ENCODE measurements at places on chromosomes 1 and 21.

DNA sequence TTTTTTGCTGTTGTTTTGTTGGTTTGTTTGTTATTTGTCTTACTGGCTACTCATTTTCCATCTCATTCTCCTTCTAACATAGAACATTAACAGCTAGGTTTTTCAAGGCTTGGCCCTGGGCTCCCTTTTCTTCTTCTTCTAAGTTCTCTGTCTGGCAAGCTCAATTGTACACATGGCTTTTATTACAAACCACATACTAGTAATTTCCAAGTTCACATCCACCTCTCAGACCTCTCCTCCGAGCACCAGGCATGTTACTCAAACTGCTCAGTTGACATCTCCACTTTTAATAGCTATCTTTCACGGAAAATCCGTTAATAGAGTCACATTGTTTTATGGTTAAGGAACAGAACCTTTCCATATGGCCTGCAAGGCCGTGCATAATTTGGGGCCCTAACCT, 736.9 kb upstream of the ADAMTS5 start:
- DNase-seq, result no peak

GRCh38 chr1:62613890-62614289, 16.6 kb downstream of the ANGPTL3 start:
- DNase-seq, result no peak

DNA sequence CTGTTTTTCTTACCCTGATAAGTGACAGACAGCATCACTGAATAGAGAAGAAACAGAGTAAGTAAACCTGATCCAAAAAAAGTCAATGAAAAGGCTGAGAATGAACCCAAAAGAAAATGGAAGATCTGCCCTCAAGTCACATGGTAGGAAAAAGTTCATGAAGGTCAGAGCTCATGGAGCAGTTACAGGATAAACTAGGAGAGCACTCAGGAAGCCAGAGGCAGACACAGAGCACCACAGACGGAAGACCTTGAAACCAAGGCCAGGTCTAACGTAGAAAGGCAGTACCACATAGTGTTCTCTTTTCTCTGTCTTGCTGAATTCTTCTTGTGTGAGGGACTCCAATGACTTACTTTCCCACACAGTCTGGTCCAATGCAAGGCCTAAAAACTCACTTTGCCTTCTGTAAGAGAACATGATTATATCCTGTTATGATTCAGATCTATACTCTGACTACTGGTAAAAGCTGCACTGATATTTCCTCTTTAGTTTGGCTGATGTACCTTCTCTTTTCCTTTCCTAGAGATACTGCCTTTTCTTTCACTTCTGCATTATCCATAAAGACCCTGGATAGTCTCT, 40.8 kb downstream of the RTCA start:
- DNase-seq, result peak; percentile 52

DNA sequence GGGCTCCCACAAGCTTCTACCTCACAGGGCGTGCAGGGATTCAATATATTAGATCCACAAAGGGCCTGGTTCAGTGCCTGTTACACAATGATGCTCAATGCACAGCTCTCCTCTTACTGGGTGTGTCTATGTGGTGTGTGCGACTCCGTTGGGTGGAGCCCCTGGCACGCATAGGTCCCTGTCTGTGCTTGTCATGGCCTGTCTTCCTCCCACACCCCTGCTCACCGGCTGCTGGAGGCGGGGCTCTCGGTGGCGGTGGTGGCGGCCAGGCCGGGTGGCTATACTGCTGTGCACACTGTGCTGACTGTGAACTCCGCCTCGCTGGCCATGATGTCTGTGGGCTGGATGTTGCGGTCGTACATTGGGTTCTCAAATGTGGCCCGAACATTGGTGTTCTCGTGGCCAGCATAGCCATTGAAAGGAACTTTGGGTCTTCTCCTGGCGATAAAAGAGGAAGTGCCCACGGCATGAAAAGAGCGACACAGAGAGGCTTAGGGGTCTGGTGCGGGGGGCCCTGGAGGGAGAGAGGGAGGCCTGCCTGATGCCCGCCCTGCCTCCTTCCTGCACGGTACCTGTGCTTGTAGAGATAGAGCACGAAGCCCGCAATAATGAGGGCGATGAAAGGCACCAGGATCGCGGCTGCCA, 46.9 kb downstream of the ZSCAN20 start:
- no peak for DNase-seq

GRCh38 chr21:45965084-45965809, 16.3 kb upstream of the COL6A1 start:
- DNase-seq, result no peak

- no peak for DNase-seq
These were observed 245.3 kb upstream of the CSF3R start for GRCh38 chr1:36728051-36728450.

DNA sequence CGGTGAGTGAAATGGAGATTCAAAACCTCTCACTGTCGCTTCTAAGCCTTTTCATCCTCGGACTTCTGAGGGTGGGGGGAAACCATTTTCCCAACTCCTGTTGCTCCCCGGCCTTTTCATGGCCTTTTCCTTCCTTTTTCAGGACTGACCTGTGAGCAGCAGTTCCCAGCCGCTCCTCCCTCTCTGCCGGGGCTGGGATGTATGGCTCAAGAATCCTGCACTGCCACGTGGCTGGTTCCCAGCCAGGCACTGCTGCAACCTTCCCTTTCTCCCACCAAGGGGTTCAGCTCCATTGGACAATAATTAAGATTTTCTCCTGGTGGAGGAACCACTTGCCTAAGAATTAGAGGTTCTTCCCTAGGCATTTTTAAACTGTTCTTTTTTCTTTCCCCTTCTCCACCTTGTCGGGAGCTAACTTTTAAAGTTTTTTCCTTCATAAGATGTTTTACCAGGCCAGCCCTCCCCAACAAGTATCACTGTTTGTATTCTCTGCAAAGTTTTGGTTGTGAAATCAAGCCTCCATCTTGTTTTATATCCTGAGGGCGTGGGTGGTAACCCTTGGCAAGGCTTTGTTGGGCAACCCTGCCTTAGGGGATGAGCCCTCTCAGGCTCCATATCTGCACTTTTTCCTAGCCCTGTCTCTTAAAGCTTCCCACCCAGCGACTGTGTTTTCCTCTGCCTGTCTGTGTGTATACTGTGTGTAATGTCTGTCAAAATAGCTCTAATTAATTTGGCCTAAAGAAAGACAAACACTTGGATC, 1166.6 kb upstream of the ADGRL2 start:
- DNase-seq, result no peak

- no peak for DNase-seq
These were observed 84.3 kb downstream of the CTH start for GRCh38 chr1:70495370-70495769.

DNA sequence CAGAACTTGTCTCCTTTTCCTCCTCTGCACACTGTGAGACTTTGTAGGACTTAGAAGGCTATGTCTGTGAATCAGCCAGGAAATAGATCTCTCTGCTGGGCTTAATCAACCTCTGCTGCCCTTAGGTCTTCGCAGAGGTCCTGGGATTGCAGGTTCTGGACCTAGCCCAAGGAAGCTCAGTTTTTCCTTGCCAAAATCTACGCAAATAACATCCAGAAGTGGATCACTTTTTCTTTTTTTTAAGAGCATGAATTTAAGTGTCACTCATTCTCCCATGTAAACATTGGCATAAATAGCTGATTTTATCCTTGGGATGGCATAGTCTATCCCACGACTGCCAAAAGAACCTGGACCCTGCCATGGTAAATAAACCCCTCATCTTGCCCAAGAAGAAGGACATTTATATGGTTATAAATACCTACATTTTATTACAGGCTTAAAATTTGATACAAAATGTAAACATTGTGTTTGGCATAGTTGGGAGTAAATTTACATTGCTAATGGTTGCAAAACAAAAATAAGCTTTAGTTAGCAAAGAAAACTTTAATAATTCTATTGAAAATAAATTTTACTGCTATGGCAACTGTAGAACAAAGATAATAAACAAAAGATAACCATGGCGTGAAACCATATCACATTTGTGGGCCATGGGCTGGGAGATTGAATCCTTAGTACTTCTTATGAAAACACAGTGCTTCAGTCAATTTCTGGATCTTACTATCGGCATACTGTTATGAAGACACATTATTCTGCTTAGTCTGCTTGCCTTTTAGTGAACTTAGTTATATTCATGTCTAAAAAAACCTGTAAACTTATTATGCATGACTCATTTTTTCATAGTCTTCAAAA, 24.5 kb upstream of the DISC1 start:
- DNase-seq, result no peak

- no peak for DNase-seq
These were observed 11.1 kb downstream of the COL18A1 start for GRCh38 chr21:45415943-45416611.

DNA sequence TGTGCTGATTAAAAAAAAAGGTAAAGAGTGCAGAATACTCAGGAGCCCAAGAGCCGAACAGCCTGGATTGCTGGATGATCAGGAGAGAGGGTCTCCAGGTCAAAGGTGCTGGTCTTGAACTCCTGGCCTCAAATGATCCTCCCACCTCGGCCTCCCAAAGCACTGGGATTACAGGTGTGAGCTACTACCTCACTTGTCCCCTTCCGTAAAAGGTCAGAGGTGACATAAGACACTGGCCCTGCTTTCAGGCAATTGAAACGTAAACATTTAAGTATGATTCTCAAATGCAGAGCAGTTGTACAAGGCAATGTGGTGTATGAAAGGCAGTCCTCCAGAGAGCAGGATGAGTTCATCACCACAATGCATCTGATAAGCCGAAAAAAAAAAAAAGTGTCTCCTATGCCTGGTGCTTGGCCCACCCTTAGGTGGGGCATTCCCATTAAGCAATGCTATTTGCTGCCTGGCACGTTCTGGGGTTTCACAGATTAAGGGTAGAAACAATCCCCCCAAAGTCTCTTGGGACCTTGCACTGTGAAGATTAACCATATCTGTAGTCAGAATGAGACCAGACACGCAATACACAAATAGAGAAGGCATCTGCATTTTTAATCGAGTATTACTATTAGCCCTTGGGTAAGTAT, 47.7 kb downstream of the PARP1 start:
- no peak for DNase-seq

DNA sequence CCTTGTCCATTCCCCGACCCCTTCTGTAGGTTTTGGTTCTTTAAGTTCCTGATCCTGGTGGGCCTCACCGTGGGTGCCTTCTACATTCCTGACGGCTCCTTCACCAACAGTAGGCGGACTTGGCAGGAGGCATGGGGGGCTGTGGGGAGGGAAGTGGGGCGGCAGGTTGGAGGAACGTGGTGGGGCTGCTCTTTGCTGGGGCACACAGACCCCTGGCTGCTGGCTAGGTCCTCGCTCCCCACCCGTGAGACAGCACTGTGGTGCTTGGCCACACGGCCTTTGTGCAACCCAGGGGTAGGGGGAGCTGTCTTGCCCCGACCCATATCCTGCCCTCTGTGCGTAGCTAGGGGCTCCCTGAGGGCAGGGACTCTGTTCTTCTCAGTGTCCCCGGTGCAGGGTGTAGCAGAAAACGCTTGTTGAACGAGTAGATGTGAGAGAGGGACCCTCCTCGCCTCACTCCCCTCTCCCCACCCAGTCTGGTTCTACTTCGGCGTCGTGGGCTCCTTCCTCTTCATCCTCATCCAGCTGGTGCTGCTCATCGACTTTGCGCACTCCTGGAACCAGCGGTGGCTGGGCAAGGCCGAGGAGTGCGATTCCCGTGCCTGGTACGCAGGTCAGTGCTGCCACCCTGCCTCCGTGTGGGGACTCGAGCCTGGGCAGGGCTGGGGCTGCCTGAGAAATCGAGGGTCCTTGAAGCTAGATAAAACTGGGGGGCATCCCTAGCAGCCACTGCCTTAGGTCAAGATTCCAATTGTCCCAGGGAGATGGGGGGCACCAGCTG, 12.5 kb downstream of the SERINC2 start:
- no peak for DNase-seq

GRCh38 chr1:59079434-59080140, 217.3 kb upstream of the FGGY start:
- DNase-seq, result no peak

DNA sequence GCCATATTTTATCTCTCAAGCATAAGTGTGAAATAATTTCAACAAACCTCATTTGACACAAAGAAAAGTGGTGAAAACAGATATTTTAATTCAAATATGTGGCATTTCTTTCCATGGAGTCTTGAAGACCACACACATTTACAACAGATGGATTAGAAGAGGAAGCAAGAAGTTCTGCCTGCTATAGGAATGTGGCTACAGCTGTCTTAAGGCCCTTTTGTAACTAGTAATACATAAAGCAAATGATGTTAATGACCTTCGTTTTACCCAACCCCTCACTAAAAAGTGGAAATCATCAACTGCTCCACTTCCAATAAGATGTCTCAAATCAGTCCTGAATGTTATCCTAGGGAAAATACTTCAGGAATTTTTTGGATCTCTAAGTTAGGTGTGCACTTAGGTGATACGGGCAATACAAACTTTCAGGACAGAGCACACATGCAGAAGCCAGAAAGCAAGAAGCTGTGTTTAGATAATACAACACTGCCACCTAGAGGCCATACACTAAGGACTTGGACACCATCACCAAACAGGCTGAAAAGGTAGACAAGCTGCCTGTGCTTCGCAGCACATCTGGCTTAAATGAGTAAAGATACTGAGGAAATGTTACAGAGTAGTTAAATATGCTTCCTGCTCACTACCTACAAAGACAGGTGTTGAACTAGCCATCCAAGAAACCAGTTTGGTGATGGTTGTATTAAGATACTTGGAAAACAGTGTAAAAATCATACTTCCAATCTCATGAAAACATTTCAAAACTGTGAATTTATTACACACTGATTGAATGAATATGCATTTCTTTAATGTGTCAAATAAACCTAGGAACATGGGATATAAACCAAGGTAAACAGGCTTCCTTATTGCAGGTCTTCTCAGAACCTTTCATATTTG, 24.4 kb downstream of the RRAGC start:
- DNase-seq, result peak; percentile 81

GRCh38 chr1:155974208-155975115, 3.9 kb downstream of the ARHGEF2 start:
- DNase-seq, result no peak

GRCh38 chr1:87956072-87956471, 627.4 kb downstream of the LMO4 start:
- DNase-seq, result no peak

- no peak for DNase-seq
These were observed 4.8 kb upstream of the OR6F1 start for GRCh38 chr1:247721222-247721621.

GRCh38 chr1:112237983-112238545, 157.9 kb upstream of the CTTNBP2NL start:
- no peak for DNase-seq

- no peak for DNase-seq
These were observed 8.9 kb downstream of the MAP1LC3C start for GRCh38 chr1:241990040-241990439.

DNA sequence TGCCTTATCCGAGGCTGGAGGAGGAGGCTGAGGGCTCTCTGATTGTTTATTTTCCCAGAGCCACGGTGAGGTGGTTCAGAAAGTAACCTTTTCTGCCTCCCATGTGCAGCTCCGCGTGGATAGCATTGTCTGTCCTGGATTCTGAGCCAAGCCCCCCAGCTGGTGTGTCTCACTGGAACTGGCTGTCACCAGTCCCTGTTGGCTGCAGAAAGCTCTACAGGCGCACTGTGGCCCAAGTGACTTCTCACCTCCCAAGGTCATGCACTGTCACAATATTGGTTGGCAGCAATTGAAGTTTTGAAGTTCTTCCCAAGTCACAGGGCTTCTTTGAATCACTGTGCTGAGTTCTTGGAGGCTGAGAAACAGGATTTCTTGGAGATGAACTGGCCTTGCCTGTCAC, 8.2 kb downstream of the BMP8A start:
- DNase-seq, result no peak
